ENCODE measurements at places on chromosomes 13 and 19. TPM values are rescaled to one million over a fixed set of nuclear protein-coding genes. Genes with fewer than 3 reads are reported as not detected.
A peak's percentile ranks its signal among the peaks of the same experiment; 100 is the strongest.

CGB2 gene
- not detected for total RNA-seq

PPP5C gene
- total RNA-seq = 110 TPM

IL4I1 gene
- 1.7 TPM for total RNA-seq

- peaks cover 49% of the 10 kb centered on the region for H3K4me1 ChIP-seq
- H3K27ac ChIP-seq = peak overlapping the region; percentile 46
- H3K27me3 ChIP-seq = no peaks in the 10 kb centered on the region
- peaks cover 48% of the 10 kb centered on the region for H3K36me3 ChIP-seq
- H3K4me3 ChIP-seq = no peak overlapping the region
These were observed 5.6 kb downstream of the PPP1R15A start for GRCh38 chr19:48877855-48878195.

DNA sequence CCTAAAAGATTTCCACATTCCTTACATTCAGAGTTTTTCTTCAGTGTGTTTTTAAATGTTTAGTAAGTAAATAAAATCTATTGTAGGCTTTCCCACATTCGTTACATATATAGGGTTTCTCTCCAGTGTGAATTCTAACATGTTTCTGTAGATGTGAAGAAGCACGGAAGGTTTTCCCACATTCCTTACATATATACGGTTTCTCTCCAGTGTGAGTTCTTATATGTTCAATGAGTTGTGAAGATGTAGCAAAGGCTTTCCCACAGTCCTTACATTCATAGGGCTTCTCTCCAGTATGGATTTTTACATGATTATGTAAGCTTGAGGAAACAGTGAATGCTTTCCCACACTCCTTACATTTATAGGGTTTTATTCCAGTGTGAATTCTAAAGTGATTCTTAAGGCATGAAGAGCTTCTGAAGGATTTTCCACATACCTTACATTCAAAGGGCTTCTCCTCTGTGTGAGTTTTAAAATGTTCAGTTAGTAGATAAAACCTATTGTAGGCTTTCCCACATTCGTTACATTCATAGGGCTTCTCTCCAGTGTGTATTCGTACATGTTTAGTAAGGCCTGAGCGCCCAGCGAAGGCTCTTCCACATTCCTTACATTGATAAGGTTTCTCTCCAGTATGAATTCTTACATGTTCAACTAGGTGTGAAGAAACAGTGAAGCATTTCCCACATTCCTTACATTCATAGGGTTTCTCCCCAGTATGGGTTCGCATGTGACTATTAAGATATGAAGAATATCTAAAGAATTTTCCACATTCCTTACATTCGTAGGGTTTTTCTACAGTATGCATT lies 18.2 kb downstream of the ZNF121 start:
- H3K4me3 ChIP-seq = no peak overlapping the region
- no peaks in the 10 kb centered on the region for H3K27me3 ChIP-seq
- peaks cover 96% of the 10 kb centered on the region for H3K36me3 ChIP-seq
- H3K27ac ChIP-seq = no peak overlapping the region
- H3K4me1 ChIP-seq = no peaks in the 10 kb centered on the region
- no peak for DNase-seq

- no peak overlapping the region for H3K27ac ChIP-seq
- peak; percentile 28 for DNase-seq
- no peak overlapping the region for H3K4me3 ChIP-seq
- no peaks in the 10 kb centered on the region for H3K36me3 ChIP-seq
- H3K27me3 ChIP-seq = peaks cover 7% of the 10 kb centered on the region
These were observed 23.0 kb upstream of the TFDP1 start for GRCh38 chr13:113561417-113562084.

DNA sequence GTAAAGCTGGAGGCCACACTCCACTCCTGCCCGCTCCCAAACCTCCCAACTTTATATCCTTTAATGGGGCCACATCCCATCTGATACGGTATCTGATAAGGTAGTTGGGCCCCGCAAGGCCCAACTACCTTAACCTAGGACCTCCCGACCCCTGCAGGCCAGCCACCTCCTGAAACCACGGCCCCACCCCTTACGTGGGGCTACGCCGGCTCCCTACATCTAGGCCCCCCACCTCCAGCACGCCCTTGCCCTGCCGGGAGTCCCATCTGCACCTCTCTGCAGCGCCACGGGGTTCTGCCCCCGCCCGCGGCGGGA lies 2.2 kb downstream of the IGFLR1 start:
- H3K27me3 ChIP-seq = no peaks in the 10 kb centered on the region
- H3K27ac ChIP-seq = peak overlapping the region; percentile 55
- DNase-seq = no peak
- peaks cover 29% of the 10 kb centered on the region for H3K36me3 ChIP-seq

DNA sequence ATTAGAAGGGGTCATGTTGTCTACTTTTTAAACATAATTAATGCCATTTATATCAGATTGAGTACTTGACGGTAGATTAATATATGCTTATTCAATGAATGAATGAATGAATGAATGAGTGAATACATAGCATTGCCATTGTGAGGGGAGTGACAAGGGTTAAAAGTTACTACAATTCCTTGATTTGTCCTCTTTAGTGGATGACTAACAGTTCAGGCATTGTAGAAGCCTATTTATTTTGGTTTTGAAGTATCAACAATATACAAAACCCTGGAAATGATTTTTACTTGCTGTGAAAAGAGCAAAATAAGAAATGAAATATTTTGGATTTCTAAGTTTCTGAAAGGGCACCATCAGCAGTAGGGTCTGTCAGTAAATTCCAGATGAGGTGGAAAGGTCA lies 122.7 kb downstream of the CYSLTR2 start:
- H3K36me3 ChIP-seq = peaks cover 4% of the 10 kb centered on the region
- peaks cover 17% of the 10 kb centered on the region for H3K27me3 ChIP-seq
- H3K4me1 ChIP-seq = peaks cover 20% of the 10 kb centered on the region
- DNase-seq = no peak

GRCh38 chr13:95494082-95494681 lies 58.3 kb upstream of the CLDN10 start:
- no peak for DNase-seq
- no peak overlapping the region for H3K27ac ChIP-seq
- peaks cover 12% of the 10 kb centered on the region for H3K27me3 ChIP-seq
- no peak overlapping the region for H3K4me3 ChIP-seq
- H3K4me1 ChIP-seq = no peaks in the 10 kb centered on the region

GRCh38 chr13:47146991-47147811 lies 250.3 kb upstream of the HTR2A start:
- no peak overlapping the region for H3K27ac ChIP-seq
- H3K4me3 ChIP-seq = no peak overlapping the region
- no peaks in the 10 kb centered on the region for H3K4me1 ChIP-seq
- no peak for DNase-seq
- H3K36me3 ChIP-seq = no peaks in the 10 kb centered on the region
- no peaks in the 10 kb centered on the region for H3K27me3 ChIP-seq

DNA sequence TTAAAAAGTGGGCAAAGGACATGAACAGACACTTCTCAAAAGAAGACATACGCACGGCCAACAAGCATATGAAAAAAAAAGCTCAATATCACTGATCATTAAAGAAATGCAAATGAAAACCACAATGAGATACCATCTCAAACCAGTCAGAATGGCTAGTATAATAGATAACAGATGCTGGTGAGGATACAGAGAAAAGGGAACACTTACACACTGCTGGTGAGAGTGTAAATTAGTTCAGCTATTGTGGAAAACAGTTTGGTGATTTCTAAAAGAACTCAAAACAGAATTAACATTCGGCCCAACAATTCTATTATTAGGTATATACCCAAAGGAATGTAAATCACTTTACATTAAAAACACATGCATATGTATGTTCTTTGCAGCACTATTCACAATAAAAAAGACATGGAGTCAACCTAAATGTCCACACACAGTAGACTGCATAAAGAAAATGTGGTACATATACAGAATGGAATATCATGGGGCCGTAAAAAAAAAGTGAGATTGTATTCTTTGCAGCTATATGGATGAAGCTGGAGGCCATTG lies 1569.0 kb downstream of the OLFM4 start:
- DNase-seq = no peak
- H3K4me1 ChIP-seq = no peaks in the 10 kb centered on the region
- no peak overlapping the region for H3K4me3 ChIP-seq
- H3K27me3 ChIP-seq = no peaks in the 10 kb centered on the region
- no peaks in the 10 kb centered on the region for H3K36me3 ChIP-seq
- H3K27ac ChIP-seq = no peak overlapping the region

DNA sequence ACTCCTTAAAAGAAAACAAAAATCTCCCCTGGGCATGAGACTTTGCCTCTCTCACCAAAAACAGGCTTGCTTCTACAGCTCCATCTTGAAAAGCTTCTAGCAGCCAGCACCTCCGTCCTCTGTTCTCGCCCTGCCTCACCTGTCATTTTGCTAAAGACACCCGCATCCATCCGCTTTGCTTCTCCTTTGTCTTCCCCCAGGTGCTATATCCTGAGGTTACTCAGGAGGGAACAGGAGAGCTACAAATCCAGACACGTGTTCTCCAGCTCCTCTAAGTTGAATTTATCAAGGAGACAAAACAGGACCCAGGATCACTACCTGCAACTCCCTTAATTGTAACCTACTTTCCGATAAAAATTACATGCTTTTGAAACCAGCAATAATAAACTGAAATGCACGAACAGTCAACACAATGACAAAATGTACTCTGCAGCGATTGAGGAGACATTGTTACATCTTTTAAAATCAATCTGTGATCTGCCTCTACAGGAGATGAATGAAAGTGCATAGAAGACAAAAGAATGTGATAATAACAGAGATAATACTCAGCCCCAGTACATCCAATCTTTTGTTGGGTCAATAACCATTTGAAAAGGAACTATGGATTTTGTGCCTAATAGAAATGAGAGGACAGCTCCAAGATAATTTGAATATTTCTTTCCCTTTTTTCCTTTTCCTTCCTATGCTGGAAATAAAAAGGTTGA lies 221.2 kb downstream of the DCLK1 start:
- no peaks in the 10 kb centered on the region for H3K4me1 ChIP-seq
- H3K27ac ChIP-seq = no peak overlapping the region
- no peaks in the 10 kb centered on the region for H3K36me3 ChIP-seq
- H3K27me3 ChIP-seq = no peaks in the 10 kb centered on the region

DNA sequence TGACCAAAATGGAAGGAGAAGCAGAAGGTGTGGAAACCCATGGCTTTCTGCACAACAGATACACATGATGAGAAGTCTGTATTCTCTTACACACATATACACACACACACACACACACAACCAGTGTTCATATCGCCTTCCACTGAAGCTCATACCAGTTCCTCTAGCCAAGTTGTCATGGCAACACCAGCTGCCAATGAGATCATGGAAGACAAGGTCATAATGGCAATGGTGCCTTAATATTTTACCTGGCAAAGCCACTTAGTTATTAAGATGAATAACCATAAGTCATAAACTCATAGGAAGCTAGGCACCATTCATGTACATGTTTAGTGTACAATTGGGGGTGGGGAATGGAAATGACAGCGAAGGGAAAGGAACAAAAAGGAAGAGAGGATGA lies 2.6 kb upstream of the DHRS12 start:
- no peak overlapping the region for H3K27ac ChIP-seq
- H3K36me3 ChIP-seq = peaks cover 3% of the 10 kb centered on the region
- H3K4me1 ChIP-seq = peaks cover 33% of the 10 kb centered on the region
- H3K27me3 ChIP-seq = no peaks in the 10 kb centered on the region
- H3K4me3 ChIP-seq = no peak overlapping the region
- DNase-seq = no peak

GRCh38 chr19:11096210-11096841 lies 7.1 kb downstream of the LDLR start:
- H3K36me3 ChIP-seq = peaks cover 68% of the 10 kb centered on the region
- H3K27ac ChIP-seq = peak overlapping the region; percentile 96
- no peaks in the 10 kb centered on the region for H3K27me3 ChIP-seq

GRCh38 chr19:41617941-41618730 lies 8.7 kb downstream of the CEACAM4 start:
- H3K4me1 ChIP-seq = no peaks in the 10 kb centered on the region
- DNase-seq = peak; percentile 26
- H3K27me3 ChIP-seq = peaks cover 2% of the 10 kb centered on the region
- no peak overlapping the region for H3K4me3 ChIP-seq

DNA sequence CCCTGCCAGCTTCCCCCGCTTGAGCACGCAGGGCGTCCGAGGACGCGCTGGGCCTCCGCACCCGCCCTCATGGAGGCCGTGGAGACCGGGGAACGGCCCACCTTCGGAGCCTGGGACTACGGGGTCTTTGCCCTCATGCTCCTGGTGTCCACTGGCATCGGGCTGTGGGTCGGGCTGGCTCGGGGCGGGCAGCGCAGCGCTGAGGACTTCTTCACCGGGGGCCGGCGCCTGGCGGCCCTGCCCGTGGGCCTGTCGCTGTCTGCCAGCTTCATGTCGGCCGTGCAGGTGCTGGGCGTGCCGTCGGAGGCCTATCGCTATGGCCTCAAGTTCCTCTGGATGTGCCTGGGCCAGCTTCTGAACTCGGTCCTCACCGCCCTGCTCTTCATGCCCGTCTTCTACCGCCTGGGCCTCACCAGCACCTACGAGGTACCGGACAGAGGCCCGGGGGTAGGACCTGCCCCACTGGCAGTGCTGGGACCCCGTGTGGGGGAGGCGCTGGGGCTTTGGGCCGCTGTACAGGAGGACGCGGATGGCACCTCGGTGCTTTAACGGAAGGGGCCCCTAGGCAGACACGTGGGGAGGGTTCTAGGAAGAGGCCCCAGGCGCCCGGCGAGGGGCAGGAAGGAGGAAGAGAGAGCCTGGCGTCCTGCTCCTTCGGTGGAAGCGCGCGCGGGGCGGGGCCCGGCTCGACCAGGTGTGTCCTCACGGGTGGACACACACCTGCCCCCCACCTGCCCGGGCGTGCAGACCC lies 681 bp downstream of the SLC5A5 start:
- H3K27ac ChIP-seq = peak overlapping the region; percentile 24
- peaks cover 2% of the 10 kb centered on the region for H3K27me3 ChIP-seq
- no peaks in the 10 kb centered on the region for H3K36me3 ChIP-seq
- peak overlapping the region; percentile 77 for H3K4me3 ChIP-seq
- H3K4me1 ChIP-seq = peaks cover 22% of the 10 kb centered on the region
- DNase-seq = peak; percentile 78

DNA sequence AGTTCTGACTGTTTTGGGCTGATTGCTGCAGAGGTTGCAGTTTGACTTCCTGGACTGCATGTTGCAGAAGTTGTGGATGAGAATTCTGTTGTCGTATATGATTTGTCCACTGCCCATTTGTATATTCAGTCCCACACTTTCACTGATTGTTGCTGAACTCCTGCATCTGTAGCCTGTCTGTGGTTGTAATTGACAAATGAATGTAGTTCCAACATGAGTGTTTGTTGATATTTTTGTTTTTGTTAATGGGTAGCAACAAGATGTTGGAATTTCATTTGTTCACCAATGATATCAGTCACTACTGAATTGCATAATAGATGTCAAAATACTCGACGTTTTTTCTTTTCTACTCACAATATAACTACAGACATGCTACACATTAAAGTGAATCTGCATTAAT lies 533.9 kb downstream of the DCT start:
- no peak for DNase-seq
- no peaks in the 10 kb centered on the region for H3K36me3 ChIP-seq
- no peak overlapping the region for H3K4me3 ChIP-seq
- no peaks in the 10 kb centered on the region for H3K4me1 ChIP-seq

GRCh38 chr19:35587321-35587720 lies 1.3 kb downstream of the PMIS2 start:
- H3K4me1 ChIP-seq = no peaks in the 10 kb centered on the region
- DNase-seq = no peak
- peaks cover 19% of the 10 kb centered on the region for H3K27me3 ChIP-seq
- H3K4me3 ChIP-seq = no peak overlapping the region
- no peak overlapping the region for H3K27ac ChIP-seq
- H3K36me3 ChIP-seq = no peaks in the 10 kb centered on the region
